ENCODE measurements at places on chromosomes 13 and 19.

GRCh38 chr13:103941506-103942140, 875.4 kb upstream of the SLC10A2 start:
- DNase-seq: no peak

DNA sequence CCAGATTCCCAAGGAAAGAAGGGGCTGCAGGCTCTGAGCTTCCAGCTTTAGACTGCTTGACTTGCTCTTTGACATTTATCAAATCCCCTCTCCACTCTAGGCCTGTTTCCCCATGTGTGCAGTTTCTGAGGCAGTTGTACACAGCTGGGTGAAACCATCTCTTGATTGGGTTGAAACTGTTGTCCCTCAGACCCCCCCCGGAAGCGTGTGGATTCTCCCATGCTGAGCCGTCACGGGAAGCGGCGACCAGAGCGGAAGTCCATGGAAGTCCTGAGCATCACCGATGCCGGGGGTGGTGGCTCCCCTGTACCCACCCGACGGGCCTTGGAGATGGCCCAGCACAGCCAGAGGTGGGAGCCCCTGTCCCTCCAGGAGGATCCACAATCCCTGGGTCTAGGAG, 19.7 kb downstream of the BRSK1 start:
- DNase-seq: no peak

DNA sequence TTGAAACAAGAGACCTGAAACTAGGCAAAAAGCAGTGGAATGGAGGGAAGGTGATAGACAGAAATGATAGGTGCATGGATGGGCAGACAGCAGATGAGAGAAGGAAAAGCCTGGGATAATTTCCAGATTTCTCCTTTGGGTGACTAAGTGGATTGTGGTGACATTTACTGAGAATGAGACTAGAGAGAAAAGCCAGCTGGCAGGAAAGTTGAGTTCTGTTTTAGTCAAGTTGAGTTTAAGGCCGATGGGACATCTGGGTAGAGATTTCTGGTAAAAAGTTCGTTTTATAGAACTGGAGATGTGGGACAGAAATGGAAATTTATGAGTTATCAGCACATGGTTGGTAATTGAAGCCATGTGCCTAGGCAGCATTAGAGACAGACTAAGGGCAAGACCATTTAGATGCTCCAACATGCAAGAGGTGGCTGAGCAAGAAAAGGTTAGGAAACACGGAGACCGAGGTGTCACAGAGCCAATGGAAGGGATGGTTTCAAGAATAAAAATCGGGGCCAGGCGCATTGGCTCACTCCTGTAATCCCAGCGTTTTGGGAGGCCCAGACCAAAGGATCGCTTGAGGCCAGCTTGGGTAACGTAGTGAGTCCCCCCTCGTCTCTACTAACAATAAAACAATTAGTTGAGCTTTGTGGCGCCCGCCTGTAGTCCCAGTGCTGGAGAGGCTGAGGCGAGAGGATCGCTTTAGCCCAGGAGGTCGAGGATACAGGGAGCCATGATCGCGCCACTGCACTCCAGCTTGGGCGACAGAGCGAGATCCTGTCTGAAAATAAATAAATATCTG, 9.6 kb upstream of the DGKH start:
- DNase-seq: no peak

GRCh38 chr13:36046672-36047071, 84.5 kb downstream of the DCLK1 start:
- no peak for DNase-seq

- DNase-seq: no peak
Measured at GRCh38 chr19:2483084-2483483, 7.2 kb downstream of the GADD45B start.

DNA sequence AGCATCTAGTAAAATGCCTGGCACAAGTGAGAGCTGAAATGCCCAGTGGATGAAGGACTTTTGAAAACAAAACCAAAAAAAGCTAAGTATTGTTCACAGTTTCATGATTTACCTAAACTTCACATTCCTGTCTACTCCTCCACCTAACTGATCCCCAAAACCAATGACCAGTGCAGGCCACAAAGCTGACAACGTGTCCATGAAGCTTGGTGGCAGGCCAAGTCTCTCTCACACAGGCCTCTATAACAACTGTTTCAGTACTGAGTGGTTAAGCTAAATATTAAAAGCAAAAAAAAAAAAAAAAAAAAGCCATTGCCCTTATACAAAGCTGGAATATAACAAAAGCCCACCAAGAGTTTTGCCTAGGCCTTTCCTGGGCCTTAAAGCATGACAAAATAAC, 36.4 kb downstream of the STK24 start:
- DNase-seq: no peak

DNA sequence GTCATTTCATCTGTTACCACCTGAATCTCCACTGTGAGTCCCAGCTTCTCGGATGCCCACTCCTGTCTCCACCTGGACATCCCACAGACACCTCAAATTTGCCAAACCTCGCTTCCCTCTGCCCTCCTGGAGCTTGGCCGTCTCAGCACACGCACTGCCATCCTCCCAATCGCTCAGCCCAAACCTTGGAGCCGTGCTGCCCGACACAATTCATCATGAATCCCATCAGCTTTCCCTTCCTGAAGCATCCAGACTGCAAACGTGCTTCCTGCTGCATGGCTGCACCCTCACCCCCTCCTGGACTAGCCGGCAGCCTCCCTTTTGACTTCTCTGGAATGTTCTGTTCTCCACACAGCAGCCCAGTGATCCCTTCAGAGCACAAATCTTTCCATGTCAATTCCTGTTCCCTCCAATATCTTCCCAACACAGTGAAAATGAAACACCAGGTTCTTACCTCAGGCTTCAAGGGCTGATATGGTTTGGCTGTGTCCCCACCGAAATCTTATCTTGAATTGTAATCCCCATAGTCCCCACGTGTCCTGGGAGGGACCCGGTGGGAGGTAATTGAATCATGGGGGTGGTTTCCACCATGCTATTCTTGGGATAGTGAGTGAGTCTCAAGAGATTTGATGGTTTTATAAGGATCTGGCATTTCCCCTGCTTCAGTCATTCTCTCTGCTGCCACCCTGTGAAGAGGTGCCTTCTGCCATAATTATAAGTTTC, 1.1 kb upstream of the PROZ start:
- DNase-seq: no peak

DNA sequence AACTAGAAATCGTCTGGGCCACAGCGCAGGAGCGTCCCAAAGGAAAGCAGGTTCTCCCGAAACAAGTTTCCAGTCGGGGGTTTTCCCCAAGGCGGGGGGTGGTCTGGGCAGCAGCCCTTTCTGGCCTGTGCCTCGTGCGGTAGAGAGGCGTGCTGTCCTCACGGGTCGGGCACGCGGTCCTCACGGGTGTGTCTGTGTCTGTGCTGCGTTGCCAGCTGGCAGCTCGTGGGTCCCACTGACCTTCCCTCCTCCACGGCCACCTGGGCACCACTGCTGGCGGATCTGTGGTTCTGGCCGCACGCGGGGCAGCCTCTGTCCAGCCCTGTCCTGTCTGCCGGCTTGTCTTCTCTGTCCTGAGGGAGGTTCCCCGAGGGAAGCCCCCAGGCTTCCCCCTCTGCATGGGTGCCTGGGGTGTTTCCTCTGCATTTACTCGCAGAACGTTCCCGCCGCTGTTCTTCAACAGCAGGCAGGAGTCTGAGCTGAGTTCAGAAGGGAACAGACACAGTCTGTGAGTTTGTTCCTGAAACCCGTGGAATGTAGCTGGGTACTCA, 98.2 kb upstream of the MCF2L start:
- DNase-seq: no peak

GRCh38 chr13:95496485-95496884, 56.0 kb upstream of the CLDN10 start:
- DNase-seq: no peak

GRCh38 chr13:108950333-108951010, 321.1 kb downstream of the MYO16 start:
- DNase-seq: no peak

DNA sequence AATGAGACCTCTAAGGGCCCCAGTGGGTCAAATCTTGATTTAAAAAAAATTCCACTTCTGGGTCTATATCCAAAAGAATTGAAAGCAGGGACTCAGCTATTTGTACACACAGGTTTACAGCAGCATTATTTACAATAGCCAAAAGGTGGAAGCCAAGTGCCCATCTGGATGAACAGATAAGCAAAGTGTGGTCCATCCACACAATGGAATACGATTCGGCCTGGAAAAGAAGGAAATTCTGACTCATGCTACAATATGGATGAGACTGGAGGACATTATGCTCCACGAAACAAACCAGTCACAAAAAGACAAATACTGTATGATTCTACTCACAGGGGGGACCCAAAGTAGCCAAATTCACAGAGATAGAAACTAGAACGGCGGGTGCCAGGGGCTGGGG, 76.7 kb downstream of the CACNA1A start:
- peak; percentile 52 for DNase-seq
